CD4-positive, alpha-beta T cell treated with Interleukin-15 for 4 hours (primary cell): ENCODE measurements at places on chromosomes 5 and 9.

- DNase-seq: no peak
Measured at GRCh38 chr9:128593856-128594255, 41.5 kb downstream of the SPTAN1 start.

GRCh38 chr9:114214181-114214580 is 58.8 kb downstream of the COL27A1 start:
- DNase-seq: no peak

DNA sequence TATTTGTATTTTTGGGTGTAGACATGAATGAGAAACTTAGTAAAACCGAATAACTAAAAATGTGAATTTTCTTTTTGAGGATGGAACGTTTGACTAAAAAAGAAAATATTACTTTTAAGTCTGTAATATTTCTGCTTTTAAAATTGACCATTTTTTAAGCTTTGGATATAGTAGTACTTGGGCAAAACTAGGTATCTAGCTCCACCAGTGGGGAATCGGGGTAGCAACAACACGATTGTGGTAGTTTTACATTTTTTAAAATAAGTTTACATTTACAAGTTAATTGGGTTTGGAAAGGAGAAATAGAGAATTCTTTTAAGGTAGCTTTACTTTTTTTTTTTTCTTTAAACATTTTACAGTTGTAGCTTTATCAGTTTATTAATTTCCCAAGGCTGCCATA is 154.4 kb downstream of the MAN2A1 start:
- DNase-seq: no peak

DNA sequence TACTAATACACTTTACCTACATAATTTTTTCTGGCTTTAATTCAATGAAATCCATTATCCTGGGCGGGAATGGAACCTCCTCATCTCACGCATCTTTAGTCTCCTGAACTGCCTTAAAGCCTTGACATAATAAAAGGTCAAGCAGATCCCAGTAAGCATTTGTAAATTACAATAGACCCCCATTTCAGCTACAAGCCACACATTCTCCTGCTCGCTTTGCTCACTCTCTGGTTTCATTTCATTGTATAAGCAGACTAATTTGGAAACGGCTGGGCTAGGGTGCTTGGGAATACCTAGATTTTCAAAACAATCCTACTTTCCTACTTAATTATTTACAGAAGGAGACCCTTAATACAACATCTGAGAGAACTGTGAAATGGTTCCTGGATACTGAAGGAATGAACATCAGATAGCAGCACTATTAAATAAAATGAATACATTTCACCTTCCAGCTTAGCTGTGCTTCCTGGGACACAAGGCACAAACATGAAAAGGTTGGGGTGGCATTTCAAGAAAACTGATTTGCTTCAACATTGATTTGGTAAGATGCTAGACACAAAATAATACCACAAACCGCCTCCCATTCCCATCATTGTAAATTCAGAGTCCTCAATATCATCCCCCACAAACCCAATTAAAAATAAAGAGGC is 1.5 kb downstream of the JAKMIP2 start:
- no peak for DNase-seq

DNA sequence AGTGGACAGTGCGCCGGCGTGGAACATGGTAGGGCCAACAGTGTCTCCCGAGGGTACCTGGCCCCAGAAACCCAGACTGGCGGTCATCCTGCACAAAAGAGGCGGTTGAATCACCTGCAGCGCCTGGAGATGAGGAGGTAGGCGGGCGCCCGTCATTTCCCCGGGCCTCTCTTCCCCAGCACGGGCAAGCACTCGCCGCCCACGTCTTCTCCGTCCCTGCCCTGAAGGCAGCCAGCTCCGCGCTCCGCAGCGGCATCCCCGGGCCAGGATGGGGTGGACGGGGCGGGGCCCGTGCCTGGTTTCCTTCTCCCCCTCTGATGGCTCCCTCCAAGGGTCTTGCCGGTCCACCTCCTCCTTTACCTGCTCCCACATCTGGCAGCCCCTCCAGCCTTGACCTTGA is 27.1 kb upstream of the N4BP3 start:
- no peak for DNase-seq

- DNase-seq: no peak
Measured at GRCh38 chr9:123523845-123524244, 167.8 kb downstream of the CRB2 start.

GRCh38 chr5:158380661-158381060 is 521.7 kb upstream of the CLINT1 start:
- no peak for DNase-seq

GRCh38 chr5:98106116-98107031 is 667.1 kb upstream of the RGMB start:
- DNase-seq: no peak

- peak; percentile 58 for DNase-seq
Measured at GRCh38 chr5:127313847-127314473, 23.4 kb downstream of the MEGF10 start.

DNA sequence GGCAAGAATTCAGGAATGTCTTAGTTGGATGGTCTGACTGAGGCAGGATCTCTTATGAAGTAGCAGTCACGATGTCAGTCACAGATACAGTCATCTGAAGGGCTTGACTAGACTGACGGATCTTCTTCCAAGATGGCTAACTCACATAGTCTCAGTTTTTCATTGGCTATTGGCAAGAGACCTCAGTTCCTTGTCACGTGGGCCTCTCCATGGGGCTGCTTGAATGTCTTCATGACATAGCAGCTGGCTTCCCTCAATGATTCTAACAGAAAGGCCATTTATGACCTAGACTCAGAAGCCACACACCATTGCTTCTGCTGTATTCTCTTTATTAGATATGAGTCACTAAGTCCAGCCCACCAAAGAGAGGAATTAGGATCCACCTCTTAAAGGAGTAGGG is 4.7 kb downstream of the APC start:
- no peak for DNase-seq

- no peak for DNase-seq
Measured at GRCh38 chr9:121275781-121276658, 8.1 kb downstream of the GSN start.

DNA sequence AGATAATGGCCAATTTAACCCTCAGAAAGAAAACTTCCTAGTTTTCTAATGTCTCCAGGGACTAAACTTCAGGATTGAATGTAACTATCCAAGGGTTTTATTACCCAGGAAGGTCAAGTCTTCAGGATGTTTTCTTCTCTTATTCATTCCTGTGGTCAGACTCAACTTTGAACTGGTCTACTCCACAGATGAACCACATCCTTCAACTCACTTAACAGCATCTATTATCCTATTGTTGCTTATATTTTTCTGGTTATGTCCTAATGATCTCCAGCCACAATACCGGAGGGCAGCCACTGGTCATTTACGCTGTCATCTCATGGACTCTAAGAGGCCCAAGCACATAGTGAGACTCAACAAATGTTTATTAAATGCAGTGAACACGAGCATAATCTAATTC is 47.2 kb upstream of the LIFR start:
- no peak for DNase-seq

- no peak for DNase-seq
Measured at GRCh38 chr5:67575087-67575486, 378.5 kb upstream of the CD180 start.

DNA sequence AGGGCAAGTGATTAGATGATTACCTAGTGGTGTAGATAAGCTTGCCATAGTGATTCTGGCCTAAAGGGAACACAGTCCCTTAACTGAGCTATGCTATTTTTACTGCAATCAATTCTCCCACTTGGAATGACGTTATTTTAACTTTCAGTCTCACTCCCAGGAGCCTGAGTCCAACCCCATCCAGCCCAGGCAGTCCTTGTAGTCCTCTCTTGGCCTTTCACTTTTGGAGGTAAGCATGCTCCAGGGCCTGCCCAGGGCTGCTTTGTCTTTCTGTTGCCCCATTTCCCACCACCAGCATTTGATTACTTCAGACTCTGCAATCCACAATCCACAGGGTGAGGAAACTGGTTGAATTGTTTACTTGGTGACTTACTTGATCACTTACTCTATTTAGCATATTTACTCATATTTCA is 233.0 kb downstream of the CD180 start:
- no peak for DNase-seq
